ENCODE measurements at places on chromosomes 2 and 18. TPM values are rescaled to one million over a fixed set of nuclear protein-coding genes. Genes with fewer than 3 reads are reported as not detected.

GYPC gene
- 59.9 TPM for total RNA-seq

UGT1A9 gene
- total RNA-seq, result not detected

BMPR2 gene
- total RNA-seq, result 23.5 TPM

GRCh38 chr2:239178954-239179353, 221.9 kb downstream of the HDAC4 start:
- no peak for DNase-seq

DNA sequence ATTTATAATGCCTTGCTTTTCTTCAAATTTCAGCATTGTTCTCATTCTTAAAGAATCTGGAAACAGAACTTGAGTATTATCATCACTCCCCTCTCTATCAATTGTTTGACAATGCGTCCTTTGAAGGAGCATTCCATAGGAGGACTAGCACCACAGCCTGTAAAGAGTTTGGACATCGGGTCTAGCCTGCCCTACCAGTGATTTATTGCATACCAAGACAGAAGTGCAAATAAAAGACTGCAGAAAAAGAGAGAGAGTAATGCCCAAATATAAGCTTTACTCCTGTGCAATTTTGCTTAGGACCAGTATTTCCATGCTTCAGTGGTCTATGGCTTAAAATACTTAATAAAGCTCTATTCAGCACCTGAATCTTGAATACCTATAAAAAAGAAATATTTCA, 55.4 kb upstream of the MAP2 start:
- DNase-seq, result no peak

DNA sequence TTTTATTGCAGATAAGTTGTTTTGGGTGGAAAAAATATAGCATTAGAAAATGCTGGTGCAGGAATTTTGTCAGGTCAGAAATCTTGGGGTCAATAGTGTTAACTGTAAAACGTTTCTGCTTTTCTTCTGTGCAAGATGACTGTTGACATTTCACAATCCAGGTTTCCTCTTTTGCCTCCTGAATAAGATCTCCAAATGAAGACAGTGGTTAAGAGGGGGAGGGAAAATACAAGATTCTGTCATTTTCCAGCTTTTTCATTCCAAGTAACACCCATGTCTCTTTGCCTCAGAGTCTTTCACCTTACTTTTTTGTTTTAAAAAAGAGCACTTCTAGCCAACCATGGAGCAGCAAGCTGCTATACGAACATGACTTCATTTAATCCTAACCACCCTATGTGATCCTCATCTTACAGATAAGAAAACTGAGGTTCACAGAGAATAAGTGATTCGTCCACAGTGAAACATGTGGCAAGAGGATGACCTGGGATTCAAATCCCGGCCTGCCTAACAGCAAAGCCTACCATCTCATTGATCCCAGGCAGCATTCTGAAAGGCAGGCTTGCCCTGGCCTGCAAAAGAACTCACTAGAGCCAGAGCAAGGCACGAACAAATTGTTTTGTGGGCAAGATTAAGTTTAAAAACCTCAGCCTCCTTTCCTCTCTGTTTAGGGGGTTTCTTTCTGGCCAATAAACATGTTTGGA, 3.0 kb downstream of the PLEK start:
- DNase-seq, result no peak

- DNase-seq, result no peak
Measured at GRCh38 chr2:241066171-241066892, 35.8 kb downstream of the MTERF4 start.

- no peak for DNase-seq
Measured at GRCh38 chr2:203815541-203815898, 52.1 kb upstream of the CTLA4 start.

GRCh38 chr2:11405599-11406266, 60.2 kb downstream of the E2F6 start:
- DNase-seq, result no peak

- no peak for DNase-seq
Measured at GRCh38 chr18:48917579-48918517, 32.9 kb downstream of the SMAD7 start.

- DNase-seq, result no peak
Measured at GRCh38 chr2:152566728-152567069, 150.6 kb downstream of the PRPF40A start.

Data from epithelial cell of proximal tubule (primary cell).